Activated T-cell treated with anti-CD3 and anti-CD28 coated beads, Interleukin-2, amount 50 U/mL, for 48 hours (primary cell): ENCODE measurements at places on chromosomes 3 and 15.

DNA sequence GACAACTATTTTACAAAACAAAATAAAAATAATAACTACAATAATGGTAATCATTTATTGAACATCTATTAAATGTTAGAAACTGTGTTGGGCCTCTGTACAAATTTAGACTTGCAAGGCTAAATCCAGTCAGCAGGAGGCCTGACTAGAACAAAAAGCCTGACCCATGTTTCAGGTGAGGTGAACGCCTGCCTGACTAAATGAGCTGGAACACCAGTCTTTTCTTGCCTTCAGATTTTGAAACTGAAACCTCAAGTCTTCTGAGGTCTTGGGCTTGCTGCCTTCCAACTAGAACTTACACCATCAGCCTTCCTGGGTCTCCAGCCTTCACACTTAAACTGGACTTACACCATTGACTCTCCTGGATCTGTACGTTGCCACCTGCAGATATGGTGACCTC, 706.9 kb downstream of the TBL1XR1 start:
- DNase-seq = no peak

DNA sequence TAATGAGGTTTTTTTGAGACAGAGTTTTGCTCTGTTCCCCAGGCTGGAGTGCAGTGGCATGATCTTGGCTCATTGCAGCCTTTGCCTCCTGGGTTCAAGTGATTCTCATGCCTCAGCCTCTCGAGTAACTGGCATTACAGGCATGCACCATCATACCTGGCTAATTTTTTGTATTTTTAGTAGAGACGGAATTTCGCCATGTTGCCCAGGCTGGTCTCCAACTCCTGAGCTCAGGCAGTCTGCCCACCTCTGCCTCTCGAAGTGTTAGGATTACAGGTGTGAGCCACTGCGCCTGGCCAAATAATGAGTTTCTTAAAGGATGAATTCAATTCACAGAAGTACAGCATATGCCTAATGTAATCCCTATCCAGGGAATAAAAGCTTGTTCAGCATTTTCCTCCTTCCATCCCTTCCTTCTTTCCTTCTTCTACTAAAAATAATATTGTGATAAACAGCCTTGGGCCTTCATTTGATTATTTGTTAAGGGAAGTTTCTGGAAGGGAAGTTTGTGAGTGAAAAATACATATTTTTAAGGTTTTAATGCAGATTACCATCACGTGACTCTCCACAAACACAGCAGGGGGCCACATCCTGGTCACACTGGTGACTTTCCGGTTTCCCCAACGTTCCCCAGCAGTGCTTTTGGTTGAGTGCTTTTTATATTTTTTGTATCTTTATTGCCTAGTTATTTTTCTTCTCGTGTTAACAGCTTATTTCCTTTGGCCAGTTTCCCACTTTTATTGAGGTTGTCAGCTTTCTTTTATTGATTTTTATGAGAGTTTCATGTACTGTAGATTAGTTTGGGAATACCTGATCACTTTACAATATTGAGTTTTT, 116.8 kb downstream of the USP13 start:
- no peak for DNase-seq

GRCh38 chr3:11228041-11228440, 44.2 kb upstream of the ATG7 start:
- DNase-seq = no peak

DNA sequence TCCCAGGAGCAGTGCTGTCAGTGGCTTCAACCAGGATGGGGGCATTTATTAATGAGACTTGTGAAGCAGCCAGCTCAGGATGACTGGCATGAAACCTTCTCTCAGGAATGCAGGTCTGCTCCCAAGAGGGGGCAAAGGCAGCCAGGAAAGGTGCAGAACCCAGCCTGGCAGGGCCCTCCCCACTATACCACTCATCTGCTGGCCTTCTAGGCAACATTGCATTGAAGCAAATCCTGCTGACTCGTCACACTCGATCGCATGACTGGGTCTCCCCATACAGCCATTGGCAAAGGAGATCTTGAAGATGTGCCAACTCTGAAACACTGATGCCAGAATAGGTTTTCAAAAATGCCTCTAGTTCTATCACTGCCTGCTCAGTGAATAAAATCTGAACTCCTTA, 65.7 kb upstream of the CMTM7 start:
- DNase-seq = no peak

GRCh38 chr15:73467758-73468157, 24.8 kb downstream of the REC114 start:
- no peak for DNase-seq

DNA sequence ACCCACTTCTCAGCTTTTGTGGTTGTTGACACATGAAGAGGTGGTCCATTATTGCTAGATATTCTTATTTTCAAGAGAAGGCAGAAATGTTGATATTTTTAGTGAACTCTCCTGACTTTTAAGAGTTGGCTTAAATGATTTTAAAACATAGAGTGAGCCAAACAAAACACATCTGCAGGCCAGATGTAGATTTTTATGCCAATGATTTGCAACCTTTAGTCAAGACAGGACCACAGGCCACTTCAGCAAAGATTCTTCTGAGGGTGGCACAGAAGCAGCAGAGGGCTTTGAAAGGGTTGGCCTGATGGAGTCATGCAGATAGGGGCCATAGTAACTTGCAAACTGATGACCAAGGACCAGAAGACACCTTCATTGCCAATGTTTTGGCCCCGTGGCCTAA, 276.5 kb upstream of the P2RY1 start:
- no peak for DNase-seq

- DNase-seq = no peak
Observed at GRCh38 chr3:108588601-108589000, 637 bp downstream of the CIP2A start.

- no peak for DNase-seq
Observed at GRCh38 chr3:109115451-109115850, 2.5 kb downstream of the MORC1 start.
